ENCODE measurements at places on chromosomes 1 and 21.

- DNase-seq: no peak
These were observed 214.8 kb downstream of the MATN1 start for GRCh38 chr1:30508611-30509010.

GRCh38 chr1:220551718-220552117, 23.8 kb downstream of the MARK1 start:
- DNase-seq: no peak

DNA sequence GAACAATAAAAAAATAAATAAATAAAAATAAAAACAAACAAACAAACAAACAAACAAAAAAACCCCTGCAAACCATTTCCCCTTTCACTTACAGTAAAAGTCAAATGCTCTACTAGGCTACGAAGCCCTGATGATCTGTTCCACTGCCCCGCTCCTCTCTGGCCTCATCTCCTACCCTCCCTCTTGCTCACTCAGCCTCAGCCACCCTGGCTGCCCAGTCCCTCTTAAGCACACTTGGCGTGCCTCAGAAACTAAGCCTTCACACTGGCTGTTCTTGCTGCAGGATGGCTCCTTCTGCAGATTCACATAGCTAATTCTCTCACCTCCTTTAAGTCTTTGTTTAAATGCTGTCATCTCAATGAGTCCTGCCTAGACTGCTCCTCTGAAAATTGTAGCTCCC, 30.8 kb upstream of the UHMK1 start:
- DNase-seq: no peak

DNA sequence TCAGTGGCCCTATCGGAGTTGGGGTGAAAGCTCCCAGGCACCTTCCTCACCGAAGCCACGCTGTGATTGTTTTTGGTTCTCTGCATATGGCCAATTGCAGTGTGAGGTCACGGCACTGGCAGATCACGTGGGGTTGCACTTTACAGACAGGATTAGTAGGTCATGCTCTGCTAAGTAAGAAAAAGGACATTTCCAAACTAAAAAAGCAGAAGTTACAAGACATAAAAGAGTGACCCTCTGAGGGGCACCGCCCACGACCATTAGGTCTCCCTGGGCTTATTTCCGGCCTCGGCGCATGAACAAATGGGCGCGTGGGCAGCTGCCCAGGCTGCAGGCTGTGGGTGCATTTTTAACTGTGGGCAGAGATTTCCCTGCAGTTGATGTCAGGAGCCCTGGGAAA, 2.0 kb downstream of the CAPN9 start:
- DNase-seq: no peak

DNA sequence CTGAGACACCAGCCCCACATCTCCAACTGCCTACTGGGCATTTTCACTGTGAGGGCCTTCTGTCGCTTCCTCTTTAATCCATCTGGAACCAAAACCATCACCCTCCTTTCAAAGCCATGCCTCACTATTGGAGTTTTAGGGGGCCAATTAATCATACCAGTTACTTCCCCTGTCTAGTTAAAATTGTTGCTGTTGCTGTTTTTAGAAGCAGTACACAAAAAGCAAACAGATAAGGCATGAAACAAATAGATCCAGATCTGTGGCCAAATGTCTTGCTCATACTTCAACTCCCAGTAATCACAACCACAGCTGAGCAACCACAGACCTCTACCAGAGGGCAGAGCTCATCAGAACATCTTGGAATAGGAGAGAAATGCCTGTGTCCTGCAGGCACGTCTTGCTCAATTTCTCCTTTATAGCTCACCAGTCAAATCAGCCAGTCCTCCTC, 133.8 kb upstream of the C1orf105 start:
- no peak for DNase-seq

GRCh38 chr1:69433073-69433472, 134.6 kb upstream of the LRRC7 start:
- DNase-seq: no peak
